ENCODE measurements at places on chromosomes 16 and 17.

- DNase-seq, result no peak
Observed at GRCh38 chr16:269061-269796, 6.5 kb downstream of the RGS11 start.

GRCh38 chr16:87437911-87438610 lies 45.9 kb downstream of the MAP1LC3B start:
- no peak for DNase-seq

- no peak for DNase-seq
Observed at GRCh38 chr17:6756425-6757031, 682 bp downstream of the XAF1 start.

GRCh38 chr17:43813386-43813785 lies 19.6 kb downstream of the MPP3 start:
- no peak for DNase-seq

DNA sequence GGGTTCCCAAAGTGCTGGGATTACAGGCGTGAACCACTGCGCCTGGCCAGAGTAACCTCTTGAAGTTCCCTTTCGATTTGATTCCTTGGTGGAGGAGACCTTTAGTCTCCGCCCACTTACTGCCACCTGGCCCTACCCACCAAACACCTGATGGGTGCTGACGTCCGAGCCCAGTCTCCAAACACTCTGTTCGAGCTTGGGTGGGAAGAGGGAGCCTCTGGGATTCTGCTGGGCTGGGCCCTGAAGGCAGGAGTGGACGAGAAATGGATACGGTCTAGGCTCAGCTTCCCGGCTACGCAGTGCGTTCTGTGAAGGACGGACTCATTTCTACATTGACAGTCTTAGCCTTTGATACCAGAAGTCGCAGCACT lies 870 bp upstream of the ITGA3 start:
- no peak for DNase-seq

GRCh38 chr16:55118701-55119260 lies 188.1 kb downstream of the IRX5 start:
- DNase-seq, result no peak
